Central memory CD4-positive, alpha-beta T cell (primary cell): ENCODE measurements at places on chromosomes 7 and 10.
A peak's percentile ranks its signal among the peaks of the same experiment; 100 is the strongest.

DNA sequence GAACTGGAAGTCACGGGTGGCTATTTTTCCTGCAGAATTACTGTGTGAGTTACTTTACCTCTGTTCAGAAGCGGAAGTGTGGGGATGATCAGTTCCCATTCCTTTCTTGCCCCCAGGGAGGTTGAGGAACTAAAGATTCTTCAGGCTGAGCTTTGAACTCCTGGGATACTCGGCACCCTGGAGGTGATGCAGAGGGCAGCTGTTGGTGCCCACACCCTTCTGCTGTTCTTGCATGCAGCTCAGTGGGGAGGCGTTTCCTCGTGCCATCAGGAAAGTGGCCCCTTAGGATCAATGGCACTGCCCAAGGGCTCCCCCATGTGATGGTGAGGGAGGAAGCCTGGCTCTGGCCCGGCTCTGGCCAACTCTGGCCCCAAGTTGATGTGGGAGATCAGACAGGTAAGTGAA lies 44.7 kb upstream of the MXI1 start:
- no peak for DNase-seq

GRCh38 chr10:110137142-110137545 lies 70.3 kb upstream of the MXI1 start:
- peak; percentile 59 for DNase-seq

GRCh38 chr7:82593780-82594179 lies 150.2 kb upstream of the CACNA2D1 start:
- no peak for DNase-seq

GRCh38 chr7:4739528-4739992 lies 35.9 kb upstream of the AP5Z1 start:
- peak; percentile 63 for DNase-seq

GRCh38 chr7:13447637-13448036 lies 541.8 kb downstream of the ETV1 start:
- no peak for DNase-seq

DNA sequence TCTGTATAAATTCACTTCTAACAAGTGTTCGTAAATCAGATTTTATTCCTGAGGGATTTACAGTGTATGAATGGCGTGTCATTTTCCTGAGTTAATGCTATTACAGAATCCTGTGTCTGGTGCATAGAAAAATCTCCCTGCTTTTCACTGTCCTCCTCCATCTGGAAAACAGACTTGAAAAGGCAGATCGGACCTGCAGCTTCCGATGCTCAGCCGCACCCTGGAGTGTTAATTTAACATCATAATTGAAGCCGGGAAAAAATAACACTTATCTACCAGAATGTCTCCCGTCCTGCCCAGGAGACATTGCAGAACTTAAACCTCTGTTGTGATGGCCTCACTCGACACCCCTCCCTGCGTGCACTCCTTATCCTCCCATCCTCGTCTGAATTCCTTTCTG lies 442.1 kb upstream of the FOXK1 start:
- DNase-seq = no peak

DNA sequence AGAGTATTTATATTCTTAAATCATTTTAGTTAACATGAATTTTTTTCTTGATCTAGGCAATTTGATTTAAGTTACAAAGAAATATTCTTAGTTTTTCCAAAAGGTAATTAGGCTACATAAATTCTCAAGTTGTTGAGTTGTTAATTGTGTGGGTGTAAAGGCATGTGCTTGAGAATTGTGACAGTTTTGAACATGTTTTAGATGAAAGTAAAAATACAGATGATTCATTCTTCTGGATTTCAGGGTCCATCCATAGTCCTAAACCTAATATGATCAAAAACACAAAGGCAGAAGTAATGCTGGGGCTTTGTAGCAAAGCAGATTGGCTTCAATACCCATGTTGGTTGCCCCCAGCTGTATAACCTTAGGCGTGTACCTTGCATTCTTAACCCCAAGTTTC lies 127.9 kb downstream of the CPED1 start:
- DNase-seq = no peak

- no peak for DNase-seq
Observed at GRCh38 chr7:115603416-115603815, 427.1 kb downstream of the TFEC start.

DNA sequence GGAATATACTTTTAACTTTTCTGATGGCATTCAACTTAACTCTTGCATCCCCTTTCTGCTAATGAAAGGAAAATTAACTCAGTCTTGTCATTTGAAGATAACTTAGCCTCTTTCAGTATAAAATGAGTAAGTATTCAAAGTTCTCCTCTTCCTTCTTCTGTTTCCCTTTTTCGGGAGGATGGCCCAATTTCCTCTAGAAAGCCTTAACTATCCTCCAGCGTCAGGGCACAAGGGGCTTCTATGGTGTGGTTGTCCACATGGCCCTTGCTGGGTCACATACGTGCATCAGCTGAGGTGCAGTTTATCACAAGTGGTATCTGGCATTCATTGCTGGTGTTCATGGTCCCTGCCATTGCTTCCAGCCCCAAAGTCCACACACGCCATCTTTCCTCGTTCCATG lies 17.8 kb upstream of the GSAP start:
- DNase-seq = no peak
